ENCODE measurements at places on chromosomes 3 and 15. TPM values are rescaled to one million over a fixed set of nuclear protein-coding genes. Genes with fewer than 3 reads are reported as not detected.

The CCDC14 gene
- 218 TPM for polyA plus RNA-seq

The SIN3A gene
- polyA plus RNA-seq = 65.4 TPM

The ERICH6 gene
- 1.0 TPM for polyA plus RNA-seq

The GOLGA8J gene
- polyA plus RNA-seq = 2.9 TPM

The APPL1 gene
- 54.0 TPM for polyA plus RNA-seq

The FETUB gene
- 0.28 TPM for polyA plus RNA-seq

The B3GNT5 gene
- 28.6 TPM for polyA plus RNA-seq

The FRMD5 gene
- polyA plus RNA-seq = 1.8 TPM

The LYZL4 gene
- polyA plus RNA-seq = not detected

The LINGO1 gene
- 12.8 TPM for polyA plus RNA-seq

The CACNA2D3 gene
- 1.6 TPM for polyA plus RNA-seq

The ECE2 gene
- polyA plus RNA-seq = not detected

The PLA1A gene
- 7.3 TPM for polyA plus RNA-seq

All from left kidney (tissue), 8 donors.